ENCODE measurements at places on chromosomes 2 and 18.

DNA sequence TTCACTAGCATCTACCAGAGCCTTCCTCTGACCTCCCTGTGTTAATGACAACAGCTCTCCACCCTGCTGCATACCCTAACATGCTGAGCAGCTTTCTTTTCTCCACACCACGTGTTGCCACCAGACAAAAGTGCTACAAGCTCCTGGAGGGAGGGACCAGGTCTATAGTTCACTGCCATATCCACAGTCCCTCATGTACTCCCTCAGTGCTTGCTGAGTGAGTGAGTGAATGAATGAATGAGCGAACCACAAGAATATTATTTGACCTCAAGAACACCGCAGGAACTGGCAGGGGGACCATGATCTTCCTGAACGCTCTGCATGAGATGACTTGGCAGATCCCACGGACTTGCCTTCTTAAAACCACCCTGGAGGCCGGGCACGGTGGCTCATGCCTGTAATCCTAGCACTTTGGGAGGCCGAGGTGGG lies 47.4 kb upstream of the CAB39 start:
- DNase-seq, result no peak

GRCh38 chr2:226885769-226886435 lies 50.0 kb downstream of the RHBDD1 start:
- no peak for DNase-seq

GRCh38 chr2:9543557-9543956 lies 12.1 kb downstream of the ADAM17 start:
- DNase-seq, result peak; percentile 38

DNA sequence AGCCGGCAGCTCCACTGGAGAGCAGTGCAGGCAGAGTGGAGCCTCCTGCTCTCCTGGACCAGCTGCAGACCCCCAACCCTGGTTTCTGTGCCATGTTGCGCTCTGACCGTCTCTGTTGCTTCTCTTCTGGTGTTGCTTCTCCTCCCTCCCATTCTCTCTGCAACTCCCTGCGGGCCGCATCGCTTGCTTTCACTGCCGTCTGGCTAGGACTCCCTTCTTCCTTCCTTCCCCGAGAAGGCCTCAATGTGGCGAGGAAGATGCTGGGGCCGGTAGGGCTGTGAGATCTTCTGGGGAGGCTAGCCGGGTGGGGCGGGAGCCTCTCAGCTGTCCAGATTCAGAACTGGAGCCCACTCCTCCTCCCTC lies 6.2 kb downstream of the DNAJB2 start:
- DNase-seq, result no peak

DNA sequence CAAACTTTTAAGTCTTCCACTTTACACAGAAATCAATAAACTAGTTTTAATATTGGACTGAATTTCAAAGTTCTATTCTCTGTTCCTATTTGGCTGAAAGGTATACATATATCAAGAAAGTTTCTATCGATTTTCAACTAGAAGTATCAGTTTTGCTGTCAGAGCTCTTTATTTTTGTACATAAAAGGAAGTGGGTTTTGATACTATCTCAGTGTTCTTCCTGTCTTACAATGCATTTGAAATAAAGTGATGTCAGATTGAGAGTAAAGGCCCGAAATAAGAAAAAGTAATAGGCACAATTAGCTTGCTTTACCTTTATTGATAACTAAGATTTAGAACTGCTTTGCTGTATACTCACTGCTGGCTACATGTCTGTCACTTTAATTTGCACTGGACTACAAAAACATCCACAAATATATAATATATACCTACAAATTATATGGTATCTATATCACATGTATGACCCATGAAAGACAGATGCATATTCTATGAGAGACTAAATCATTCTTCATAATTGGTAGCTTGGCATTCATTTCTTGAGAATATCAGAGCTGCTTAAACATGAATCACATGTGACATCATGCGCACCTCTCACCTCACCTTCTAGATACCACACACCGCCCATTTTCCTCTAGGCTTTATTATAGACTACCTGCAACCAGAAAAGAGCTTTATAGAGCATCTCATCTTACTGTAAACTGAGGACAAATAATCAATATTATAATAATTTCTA lies 83.6 kb downstream of the ASXL2 start:
- peak; percentile 7 for DNase-seq

DNA sequence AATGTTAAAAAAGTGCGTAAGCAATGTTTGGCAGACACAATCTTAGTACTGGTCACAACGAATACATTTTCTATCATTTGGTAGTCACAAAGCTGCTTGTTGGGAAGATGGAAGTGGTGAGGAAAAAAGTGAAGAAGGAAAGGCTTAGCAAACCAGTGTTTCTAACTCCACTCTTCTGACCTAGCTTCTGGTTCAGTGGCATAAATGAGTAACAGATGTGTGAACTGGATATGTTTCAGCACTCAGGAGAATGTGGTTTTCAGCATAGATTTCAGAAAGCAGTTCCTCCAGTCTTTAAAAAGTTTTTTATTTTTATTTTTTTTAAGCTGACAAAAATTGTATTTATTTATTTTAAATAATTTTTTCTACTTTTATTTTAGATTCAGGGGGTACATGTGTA lies 357.1 kb downstream of the CPS1 start:
- no peak for DNase-seq

GRCh38 chr2:188430705-188431104 lies 139.0 kb downstream of the GULP1 start:
- no peak for DNase-seq

DNA sequence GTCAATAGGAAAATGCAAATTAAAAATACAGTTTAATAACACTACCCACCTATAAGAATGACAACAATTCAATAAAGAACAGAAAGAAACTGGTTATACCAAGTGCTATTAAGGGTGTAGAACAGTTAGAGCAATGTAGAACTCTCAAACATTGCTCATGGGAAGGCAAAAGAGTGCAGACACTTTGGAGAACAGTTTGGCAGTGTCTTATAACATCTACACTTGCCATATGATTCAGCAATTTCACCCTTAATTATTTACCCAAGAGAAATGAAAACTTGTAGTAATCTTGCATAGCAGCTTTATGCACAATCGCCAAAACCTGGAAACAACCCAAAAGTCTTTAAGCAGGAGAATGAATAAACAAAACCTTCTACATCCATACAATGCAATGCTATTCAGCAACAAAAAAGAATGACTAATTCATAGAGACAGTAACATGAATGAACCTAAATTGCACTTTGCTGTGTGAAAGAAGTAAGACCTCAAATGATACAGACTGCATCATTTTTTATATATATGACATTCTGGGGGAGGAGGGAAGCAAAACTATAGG lies 455.2 kb downstream of the THSD7B start:
- no peak for DNase-seq

DNA sequence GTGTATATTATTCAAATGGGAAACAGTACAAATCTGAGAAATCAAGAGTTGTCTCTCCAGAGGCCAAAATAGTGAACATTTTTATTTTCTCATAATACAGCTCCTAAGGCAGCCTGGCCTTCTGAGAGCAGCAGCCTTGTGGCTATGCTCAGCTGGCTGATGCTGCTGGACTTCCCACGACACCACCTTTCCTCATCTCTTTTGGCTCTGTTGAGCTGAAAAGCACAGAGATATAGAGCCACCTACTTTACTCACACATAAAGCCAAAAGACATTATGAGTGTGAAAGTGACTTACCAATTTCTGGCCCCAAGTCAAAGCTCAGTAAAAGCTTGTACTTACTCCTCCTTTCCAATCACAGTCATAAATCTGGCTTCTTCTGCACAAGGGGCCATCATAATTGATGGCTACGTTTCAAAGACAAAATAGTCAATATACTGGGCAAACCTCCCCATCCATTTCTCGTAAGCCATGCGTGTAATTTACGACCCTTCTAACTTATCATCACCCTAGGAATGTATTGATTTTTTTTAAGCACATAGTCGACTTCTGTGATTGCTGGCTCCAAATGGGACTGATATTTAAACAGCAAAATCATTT lies 18.6 kb upstream of the REG3A start:
- no peak for DNase-seq
